ENCODE measurements at places on chromosomes 11 and 22.

GRCh38 chr11:119361056-119361787 lies 14.7 kb upstream of the MFRP start:
- DNase-seq = peak; percentile 41

DNA sequence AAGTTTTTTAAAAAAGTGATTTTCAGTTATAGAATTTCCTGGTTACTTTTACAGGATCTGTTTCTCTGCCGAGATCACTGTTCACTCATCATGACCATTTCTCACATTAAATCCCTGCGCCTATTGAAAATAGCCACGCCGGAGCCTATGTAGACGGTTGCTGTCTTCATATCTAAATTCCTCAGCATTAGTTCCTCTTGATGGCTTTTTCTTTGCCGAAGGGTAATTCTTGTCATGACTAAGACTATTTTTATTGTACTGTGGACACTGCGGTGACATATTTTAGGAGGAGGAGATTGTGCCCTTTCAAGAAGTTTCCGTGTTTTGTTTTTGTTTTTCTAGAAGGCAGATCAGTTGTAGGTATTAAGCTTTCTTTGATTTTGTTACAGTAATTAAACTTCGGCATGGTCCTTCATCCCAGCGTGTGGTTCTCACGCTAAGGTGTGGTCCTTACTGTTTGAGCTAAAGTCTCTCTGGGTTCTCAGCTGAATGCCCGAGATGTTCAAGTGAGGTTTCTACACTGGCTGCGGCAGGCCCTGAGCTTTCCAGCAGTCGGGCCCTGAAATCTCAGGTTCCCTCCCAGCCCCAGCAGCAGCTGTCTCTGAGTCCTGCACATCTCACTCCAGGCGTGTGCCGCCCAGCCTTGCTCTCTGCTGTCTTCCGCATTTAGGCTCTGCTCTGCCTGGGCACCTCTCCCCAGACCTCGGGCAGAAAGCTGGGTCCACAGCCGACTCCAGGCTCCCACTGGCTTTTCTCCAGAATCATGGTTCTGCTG lies 1110.5 kb downstream of the TBC1D22A start:
- no peak for DNase-seq

- no peak for DNase-seq
Measured at GRCh38 chr11:64562723-64563351, 28.2 kb upstream of the SLC22A12 start.

GRCh38 chr22:38523479-38523878 lies 17.4 kb upstream of the DDX17 start:
- no peak for DNase-seq

- DNase-seq = no peak
Measured at GRCh38 chr11:17350455-17351171, 987 bp upstream of the NCR3LG1 start.

GRCh38 chr11:131674051-131674755 lies 303.8 kb downstream of the NTM start:
- DNase-seq = peak; percentile 28

DNA sequence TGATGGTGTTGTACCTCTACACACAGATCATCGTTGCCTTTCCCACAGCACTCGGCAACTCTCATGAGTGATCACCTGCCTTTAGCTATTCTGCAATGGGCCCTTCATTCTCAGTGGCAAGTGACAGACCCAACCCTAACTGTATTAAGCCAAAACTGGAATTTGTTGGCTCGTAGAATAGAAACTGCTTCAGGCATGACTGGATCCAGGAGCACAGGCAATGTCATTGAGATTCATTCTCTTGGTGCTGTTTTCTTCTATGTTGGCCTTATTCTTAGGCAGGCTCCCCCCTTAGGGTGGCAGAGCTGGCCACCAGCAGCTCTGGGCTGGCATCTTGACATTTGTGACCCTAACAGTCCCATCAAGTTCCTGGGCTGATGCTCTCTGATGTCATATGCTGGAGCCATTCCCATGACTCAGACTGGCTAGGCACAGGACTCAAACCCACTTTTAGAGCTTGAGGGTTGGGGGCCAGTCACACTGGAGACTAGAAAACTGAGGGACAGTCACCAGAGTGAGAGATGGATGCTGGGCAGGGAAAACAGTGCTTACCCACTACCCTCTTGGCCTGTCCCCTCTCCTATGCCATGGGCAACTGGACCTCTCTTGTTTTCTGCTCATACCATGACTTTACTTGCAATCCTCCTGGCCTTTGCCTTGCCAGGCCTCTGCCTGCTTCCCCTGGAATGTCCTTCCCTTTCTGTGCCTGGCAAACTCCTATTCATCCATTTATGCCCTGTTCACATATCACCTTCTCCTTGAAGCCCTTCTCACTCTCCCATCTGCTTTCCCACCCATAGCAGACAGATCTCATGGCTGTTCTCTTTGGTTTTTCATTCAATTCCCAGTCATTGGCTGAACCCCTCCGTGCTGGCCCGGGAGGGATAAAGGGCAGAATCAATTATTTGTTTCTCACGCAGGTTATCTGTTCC lies 7.1 kb upstream of the CDC42EP2 start:
- DNase-seq = no peak

DNA sequence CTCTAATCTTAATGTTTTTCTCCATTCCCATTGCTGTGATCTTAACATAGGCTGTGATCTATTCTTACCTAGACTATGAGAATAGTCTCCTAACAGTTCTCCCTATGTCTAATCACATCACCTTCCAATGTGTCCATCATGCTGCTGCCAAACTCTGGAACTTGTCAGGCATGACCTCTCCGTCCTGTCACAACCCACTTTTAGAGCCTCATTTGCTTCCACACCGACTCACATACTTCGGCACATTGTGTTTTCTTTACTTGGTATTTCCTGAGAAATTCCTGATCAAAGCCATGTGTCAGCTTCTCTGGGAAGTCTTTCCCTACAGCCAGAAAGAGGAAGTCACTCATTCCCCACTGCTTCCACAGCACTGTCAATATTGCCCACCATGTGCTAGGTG lies 40.5 kb upstream of the BIRC3 start:
- no peak for DNase-seq

GRCh38 chr22:39647836-39648629 lies 77.5 kb downstream of the CACNA1I start:
- no peak for DNase-seq

- no peak for DNase-seq
Measured at GRCh38 chr11:115122274-115122673, 381.9 kb downstream of the CADM1 start.

GRCh38 chr22:46175631-46176030 lies 25.3 kb downstream of the PPARA start:
- no peak for DNase-seq

- no peak for DNase-seq
Measured at GRCh38 chr11:133937015-133937414, 19.8 kb downstream of the IGSF9B start.

DNA sequence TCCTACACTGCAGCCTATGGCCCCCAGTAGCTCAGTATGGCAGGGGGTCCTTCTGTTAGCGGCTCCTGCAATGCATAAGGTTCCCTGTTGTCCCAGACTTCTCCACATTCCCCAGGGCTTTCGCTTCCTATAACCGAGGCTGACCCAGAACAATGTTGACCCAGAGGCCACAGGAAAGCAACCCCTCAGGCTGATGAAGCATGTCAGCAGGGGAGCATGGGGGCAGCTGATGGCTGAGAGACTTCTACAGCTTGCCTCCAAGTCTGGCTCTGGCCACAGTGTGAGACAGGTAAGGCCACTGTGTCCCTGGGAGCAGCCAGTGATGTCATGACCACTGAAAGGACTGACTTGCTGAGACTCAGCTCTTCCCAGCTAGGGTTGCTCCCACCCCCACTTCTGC lies 12.5 kb upstream of the PPFIBP2 start:
- DNase-seq = no peak

DNA sequence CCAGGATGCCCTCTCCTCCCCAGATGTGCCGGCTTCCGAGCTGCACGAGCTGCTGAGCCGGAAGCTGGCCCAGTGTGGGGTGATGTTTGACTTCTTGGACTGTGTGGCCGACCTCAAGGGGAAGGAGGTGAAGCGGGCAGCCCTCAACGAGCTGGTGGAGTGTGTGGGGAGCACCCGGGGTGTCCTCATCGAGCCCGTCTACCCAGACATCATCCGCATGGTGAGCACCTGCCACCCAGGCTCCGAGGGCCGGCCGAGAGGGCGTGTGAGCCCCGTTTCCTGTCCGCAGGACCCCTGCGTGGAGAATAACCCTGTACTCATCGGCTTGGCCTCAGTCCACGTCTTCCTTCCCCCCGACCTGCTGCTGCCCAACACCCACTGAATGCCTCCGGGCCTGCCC lies 2.2 kb downstream of the PPP2R5B start:
- no peak for DNase-seq

DNA sequence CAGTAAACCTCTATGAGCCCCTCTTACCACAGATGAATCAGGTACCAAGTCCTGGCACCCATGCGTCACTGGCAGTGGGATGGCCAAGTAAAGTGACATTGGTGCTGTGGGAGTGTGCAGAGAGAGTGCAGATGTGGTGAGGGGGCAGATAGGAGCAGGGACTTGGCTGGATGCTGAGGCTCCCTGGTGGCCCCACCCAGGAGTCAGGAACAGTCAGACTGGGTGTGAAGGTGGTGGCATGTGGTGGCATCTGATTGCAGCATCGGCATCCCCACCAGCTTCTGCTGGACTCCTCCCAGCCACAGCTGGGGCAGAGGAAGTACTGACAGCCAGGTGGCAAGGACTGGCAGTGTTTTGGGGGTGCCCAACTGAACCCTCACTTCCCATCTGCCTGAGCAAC lies 11.4 kb downstream of the DGAT2 start:
- DNase-seq = no peak

DNA sequence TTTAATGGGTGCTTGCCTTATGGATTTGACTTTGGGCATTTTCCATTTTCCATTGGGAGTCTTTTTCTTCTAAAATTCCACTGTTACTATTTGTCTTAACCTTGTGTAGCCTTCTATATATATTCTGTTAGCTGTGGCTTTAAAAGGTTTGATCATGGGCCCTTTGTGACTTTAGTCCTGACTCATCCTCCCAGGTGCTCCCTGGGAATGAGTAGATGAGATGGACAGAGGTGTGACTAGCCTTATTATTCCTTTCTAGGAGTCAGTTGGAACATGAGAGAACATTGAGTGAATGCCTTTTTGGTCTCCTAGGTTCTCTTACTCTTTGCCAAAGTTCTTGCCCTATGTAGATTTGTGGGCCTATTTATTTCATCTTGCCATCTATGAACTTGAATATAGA lies 39.0 kb downstream of the DDX10 start:
- DNase-seq = no peak

- no peak for DNase-seq
Measured at GRCh38 chr22:47619631-47620030, 857.2 kb downstream of the TBC1D22A start.

GRCh38 chr11:2084721-2085120 lies 54.5 kb downstream of the IGF2 start:
- no peak for DNase-seq

DNA sequence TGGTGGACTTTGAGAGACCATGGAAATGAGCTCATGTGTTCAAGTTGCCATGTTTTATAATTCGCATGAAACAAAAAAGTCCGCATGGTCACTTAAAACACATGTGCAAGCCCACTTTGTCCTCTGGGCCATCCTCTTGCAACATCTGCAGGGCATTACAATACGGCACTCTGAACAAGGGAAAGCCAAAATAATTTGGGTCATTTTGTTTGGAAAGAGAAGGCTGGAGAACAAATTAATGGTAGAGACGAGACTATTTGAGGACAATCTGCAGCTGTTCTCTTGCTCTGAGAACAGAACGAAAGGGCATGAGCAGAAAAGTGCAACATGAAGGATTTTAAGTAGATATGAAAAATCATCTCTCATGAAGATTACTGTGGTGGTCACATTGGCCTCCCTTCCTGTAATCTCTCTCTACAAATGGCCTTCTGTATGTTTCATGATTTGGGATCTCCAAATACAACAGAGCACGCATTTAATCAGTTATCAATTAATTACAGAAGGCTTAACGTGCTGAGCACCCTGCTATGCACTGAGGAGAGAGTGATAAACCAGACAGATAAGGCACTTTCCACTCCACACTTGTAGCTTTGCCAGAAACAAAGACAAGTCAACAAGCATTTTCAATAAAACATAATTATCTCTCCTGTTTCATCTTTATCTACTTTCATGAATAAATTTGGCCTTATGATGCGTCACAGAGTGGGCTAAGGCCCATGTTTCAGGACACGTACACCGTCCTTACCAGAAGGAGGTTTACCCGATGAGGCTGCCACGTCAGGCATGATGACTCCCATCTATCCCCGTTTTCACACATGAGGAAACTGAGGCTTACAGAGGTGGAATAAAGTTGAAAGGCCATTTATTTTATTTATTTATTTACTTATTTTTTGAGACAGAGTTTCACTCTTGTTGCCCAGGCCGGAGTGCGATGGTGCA lies 384.1 kb downstream of the LARGE1 start:
- DNase-seq = no peak

GRCh38 chr22:20127869-20128618 lies 3.6 kb upstream of the ZDHHC8 start:
- DNase-seq = no peak

DNA sequence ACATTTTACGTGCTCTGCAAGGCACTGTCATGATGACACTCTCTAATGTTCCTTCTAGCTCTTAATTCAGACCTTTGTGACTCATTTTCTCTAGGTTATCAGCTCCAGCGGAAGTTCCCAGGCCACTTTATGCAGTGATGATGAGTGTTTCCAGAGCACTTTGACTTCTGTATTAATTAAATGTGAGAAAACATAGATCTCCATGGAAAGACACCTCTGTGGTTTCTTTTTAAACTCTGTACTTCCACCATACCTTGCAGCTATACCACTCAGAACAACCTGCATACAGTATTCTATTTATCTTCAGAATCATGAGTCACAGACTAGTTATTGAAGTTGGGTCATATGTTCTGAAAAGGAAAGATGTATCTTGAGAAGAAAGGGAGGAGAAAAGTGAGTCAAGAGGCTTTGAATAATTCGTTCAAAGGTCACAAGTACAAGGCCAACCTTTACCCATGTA lies 175.6 kb upstream of the TENM4 start:
- DNase-seq = no peak

- DNase-seq = no peak
Measured at GRCh38 chr22:20510811-20511577, 3.6 kb downstream of the MED15 start.

GRCh38 chr22:48137640-48138039 lies 1375.2 kb downstream of the TBC1D22A start:
- no peak for DNase-seq

DNA sequence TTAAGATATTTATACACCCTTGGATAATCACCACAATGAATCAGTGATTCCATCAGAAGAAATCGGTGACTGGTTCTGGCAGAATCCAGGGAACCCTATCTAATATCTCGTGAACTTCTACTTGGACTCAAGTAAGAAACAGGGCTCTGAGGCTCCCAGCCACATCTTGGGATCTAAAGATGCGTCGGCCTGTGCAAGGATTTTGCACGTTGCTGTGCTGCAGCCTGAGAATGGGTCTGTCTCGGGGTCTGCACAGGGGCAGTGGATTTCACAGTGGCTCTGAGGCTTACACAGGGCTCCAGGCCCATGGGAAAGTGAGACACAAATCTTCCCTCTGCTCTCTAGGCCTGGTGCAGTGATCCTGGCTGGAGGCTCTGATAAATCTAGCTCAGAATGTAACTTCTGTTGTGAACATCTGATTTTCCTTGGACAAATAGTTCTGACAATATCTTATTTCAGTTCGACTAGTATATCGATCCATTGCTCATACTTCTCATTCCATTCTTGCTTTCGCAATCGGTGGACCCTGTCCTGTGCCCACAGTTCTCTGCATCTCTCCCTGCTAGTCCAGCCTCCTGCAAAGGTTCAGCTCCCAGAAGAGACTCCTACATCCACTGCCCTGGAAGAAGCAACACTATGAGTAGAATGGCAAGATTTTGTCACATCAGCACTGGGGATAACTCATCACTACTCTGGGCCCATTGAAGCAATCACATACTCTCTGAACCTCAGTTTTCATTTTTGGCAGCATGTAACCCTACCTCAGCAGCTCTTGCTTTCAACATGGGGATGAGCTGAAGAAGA lies 105.5 kb upstream of the TOP3B start:
- no peak for DNase-seq

GRCh38 chr11:134459246-134460061 lies 47.4 kb upstream of the B3GAT1 start:
- no peak for DNase-seq

Measured in stimulated activated CD4-positive, alpha-beta T cell treated with anti-CD3 and anti-CD28 coated beads, Interleukin-4, amount 100 ng/mL, for 1 hour (primary cell).